ENCODE measurements at places on chromosomes 4 and X.

DNA sequence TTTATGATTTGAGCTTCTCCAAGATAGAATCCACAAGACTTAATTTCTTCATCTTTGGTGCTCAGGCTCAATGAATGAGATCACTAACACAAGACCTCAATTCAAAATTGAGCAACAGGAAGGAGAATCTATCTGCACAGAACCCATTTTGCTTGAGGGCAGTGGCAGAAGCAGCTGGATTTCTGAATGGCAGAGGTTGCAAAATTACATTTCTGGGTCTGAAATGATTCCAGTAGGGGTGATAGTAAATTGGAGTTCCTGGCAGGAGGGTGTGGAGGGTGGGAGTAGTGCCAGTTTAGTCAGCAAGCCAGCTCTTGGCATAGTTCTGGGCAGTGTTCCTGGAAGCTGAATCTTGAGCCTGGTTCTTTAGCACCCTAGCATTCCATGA, 281.1 kb downstream of the SLC7A11 start:
- peak; percentile 85 for DNase-seq

DNA sequence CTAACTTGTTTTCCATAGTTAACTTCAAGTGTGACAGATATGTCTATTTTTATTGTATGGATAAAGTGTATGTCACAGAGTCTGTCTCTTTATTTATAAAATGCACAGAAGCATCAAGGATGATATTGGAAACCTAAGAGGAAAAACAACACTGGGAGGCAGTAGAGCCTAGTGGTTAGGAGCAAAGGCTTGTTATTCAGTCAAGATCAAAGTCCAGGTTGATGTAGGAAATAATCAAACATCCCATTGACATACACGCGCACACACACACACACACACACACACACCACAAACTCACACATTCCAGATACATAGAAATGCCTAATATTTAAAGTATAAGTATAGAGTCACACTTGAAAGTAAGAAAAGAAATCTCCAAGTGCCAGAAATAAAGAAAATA, 206.8 kb downstream of the CHRDL1 start:
- no peak for DNase-seq

DNA sequence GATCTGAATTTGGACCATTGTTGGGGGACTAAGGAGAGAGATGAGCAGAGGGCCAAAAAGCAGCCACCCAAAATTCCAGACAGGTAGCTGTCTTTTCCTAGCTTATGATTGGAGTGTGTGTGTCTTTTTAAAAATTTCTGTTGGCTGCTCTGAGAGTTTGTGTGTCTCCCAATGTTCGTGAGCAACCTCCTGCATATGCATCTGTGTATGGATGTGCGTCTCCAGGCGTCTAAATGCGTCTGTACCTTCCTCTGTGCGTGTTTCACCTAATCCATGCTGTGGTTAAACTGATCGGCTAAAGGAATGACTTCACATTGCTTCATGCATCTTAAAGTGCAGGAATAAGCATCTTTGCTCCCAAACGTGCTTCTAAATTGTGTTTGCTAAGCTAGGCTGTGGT, 65.5 kb upstream of the LAS1L start:
- no peak for DNase-seq

- DNase-seq = no peak
Observed at GRCh38 chrX:15158736-15159406, 111.0 kb downstream of the ASB9 start.

- peak; percentile 67 for DNase-seq
Observed at GRCh38 chr4:38290366-38290765, 330.2 kb downstream of the PTTG2 start.

DNA sequence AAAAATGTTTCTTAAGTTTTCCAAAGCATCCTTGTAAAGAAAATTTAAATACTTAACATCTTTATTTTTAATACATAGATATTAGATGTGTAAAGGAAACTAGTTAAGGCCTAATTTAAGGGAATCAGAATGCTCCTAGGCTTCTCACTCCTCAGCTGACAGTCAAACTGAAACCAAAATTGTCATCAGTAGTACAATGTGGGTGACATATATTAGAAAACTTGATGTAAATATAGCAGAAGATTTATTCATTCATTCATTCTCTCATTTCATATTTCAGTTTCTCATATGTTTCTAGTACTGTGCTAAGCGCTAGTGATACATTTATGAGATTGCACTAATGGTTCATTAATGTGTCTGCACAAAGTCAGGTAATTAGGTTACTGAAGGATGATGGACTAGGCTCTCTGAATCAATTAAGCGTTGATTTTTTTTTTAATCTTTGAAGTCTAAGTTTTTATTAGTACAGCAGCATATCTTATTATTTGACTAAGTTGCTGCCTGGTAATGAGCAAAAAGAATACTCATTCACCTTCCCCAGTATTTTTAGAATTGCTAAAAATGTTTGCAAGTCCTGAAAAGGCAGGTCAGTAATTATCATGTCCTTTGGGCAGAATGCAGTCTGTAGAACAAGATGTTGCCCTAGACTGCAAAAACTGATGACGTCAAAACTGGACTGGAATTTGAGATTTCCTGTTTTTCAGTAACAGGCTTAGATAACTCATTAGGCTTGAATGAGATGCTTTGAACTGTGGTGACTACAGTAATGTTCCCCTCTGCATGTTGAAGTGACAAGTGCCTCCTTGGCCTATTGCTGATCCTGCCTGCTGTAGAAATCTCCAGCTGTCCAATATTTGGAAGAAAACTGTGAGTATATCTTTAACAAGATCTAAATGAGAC, 128.7 kb downstream of the ARHGAP24 start:
- peak; percentile 93 for DNase-seq

DNA sequence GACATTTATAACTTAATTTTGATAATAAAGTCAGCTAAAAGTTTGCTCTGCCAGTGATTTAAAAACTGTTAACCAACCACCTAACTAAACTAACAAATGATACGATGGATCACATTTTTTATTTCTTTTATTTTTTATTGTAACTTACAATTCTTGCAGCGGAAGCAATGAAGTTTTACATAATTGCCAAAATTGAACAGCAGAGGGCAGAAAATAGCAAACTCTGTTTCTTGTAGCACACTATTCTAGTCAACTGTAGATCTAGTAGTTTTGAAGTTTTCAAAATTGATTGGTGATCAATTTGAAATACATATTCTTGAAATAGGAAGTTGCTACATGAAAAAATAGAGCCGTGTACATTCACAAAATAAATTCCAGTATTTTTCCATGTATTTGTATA, 2.8 kb upstream of the GRIA2 start:
- DNase-seq = peak; percentile 24

DNA sequence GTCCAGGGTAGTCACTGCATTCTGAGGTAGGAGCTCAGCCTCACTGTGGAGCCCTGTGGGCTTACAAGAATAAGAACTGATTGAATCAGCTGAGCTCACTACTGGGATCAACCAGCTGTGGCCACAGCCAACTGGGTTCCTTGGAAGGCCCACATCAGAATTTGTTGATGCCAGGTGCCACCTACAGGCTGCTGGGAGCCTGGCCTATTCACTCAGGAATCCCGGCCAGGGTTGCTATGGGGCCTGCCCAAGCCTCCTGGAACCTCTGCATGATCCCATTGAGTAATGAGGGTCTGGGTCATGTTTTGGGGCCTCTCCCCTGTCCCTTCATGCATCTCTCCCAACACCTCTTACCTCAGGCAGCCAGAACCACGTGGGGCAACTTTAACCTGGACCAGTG, 53.9 kb upstream of the KIAA1210 start:
- DNase-seq = no peak

- DNase-seq = no peak
Observed at GRCh38 chrX:71215338-71215912, 7.6 kb upstream of the GJB1 start.

- DNase-seq = no peak
Observed at GRCh38 chr4:38738940-38739803, 43.6 kb downstream of the TLR10 start.

DNA sequence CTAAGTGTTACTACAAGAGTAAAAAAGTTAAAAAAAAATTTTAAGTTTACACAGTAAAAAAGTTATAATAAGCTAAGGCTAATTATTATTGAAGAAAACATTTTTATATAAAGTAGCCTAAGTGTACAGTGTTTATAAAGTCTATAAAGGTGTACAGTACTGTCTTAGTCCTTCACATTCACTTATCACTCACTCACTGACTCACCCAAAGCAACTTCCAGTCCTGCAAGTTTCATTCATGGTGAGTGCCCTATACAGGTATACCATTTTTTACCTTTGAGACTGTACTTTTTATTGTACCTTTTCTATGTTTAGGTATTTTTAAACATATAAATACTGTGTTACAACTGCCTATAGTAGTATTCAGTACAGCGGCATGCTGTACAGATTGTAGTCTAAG, 74.2 kb downstream of the TMEM165 start:
- DNase-seq = no peak

DNA sequence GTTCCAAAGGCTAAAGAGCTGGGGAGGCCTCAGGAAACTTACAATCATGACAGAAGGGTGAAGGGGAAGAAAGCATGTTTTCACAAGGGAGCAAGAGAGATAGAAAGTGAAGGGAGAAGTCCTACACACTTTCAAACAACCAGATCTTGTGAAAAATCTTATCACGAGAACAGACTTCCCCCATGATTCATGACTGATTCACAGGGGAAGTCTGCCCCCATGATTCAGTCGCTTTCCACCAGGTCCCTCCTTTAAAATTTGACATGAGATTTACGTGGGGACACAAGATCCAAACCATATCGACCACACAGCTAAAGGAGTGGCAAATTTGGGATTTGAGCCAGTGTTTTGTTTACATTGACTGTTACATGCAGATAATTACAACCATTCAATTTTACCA, 971.1 kb upstream of the HS3ST1 start:
- no peak for DNase-seq

DNA sequence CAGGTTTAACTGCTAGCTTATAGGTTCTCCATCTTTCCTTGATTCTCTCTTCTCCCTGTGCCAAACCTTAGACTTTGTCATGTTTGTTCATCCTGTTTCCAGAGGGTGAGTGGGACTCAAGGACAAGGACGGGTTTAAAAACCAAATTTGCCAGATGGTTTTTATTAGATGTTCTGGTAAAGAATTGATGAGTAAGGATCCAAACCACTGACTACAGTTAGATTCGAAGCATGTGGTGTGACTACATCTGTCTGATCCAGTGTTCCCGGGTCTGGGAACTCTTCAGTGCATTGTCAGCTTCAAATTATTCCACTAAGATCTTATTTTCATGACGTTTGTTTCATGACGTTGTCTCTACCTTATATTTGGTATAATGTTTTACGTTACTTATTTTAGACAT, 37.5 kb downstream of the MTMR1 start:
- DNase-seq = no peak

GRCh38 chr4:175413561-175413960, 398.5 kb downstream of the GPM6A start:
- DNase-seq = peak; percentile 61

GRCh38 chr4:154779362-154779947, 1.6 kb upstream of the RBM46 start:
- DNase-seq = peak; percentile 60

- no peak for DNase-seq
Observed at GRCh38 chr4:98506462-98507132, 151.8 kb downstream of the TSPAN5 start.

GRCh38 chr4:173537613-173538147, 7.7 kb upstream of the HAND2 start:
- DNase-seq = no peak

GRCh38 chr4:67874986-67875385, 8.8 kb downstream of the TMPRSS11D start:
- peak; percentile 34 for DNase-seq

DNA sequence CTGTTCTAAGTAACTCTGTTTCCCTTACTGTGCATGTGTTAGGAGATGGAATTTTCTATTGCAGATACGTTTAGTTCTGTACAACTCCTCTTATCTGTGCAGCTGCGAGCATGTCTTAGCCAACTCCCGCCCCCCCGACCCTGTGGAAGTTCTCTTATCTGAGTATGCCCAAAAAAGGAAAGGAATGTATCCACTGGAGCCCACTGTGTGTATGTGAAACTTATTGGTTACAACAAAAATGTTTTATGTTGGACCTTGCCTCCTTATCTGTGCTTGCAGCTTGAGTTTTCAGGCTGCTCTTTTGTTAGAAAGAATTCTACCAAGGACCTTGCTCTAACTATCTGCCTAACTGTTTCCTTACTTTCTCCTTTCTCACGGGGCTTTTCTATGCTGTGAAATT, 24.2 kb upstream of the DCAF8L2 start:
- DNase-seq = peak; percentile 64

DNA sequence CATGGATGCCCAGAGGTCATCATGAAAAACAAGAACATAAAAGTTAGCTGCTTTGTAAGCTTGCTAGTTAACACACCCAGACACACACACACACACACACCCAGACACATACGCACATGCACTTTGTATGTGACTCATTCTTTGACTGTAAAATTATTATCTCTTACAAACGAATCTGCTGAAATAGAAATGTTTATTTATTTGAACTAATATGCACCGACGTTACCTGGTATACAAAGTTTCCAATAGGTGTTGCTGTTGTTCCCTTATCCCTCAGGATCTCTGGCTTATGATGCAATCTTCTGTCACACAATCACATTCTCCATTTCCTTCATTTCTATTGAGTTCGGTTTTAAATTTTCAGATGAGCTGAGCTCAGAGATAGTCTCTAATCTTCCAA, 209.3 kb downstream of the PTTG2 start:
- no peak for DNase-seq

DNA sequence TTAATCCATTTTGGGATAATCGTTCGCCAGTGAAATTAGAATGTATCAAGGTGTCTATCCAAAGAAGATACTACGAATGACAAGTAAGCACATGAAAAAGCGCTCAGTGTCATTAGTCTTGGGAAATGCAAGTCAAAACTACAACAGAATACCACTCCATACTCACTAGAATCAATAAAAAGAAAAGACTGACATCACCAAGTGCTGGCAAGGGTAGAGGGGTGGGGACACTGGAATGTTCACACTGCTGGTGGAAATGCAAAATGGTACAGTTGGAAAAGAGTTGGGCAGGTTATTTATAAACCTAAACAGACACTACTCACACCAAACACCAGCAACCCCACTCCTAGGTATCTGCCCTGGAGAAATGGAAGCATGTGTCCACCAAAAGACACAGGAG, 11.2 kb downstream of the WDR1 start:
- no peak for DNase-seq

DNA sequence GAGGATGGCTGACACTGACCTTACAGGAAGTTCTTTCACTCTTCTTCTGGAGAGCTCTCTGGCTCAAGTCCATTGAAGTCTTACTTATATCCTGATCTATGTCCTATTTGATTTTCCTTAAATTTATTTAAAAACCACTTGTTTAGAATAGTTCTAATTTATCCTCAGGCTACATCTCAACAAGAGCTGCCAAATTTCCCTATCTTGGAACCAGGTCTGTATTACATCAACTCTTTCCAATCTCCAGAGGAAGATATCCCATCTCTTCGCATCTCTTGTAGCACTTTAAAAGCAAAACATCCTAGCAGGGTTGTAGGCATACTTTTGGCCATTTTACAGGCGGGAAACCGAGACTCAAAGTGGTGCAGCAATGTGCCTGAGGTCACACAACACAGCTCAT, 290.5 kb upstream of the TEX13C start:
- DNase-seq = no peak

DNA sequence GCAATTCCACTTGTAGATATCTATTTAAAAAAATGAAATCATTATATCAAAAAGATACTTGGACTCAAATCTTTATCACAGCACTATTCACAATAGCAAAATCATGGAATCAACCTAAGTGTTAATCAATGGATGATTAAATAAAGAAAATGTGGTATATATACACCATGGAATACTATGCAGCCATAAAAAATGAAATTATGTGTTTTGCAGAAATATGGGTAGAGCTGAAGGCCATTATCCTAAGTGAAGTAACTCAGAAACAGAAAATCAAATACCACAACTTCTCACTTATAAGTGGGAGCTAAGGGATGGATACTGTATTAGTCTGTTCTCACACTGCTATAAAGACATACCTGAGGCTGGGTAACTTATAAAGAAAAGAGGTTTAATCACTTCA, 14.3 kb upstream of the INTU start:
- no peak for DNase-seq

All from iris pigment epithelial cell (primary cell).